CD4-positive, alpha-beta T cell treated with Interleukin-12 subunit alpha and Interleukin-12 subunit beta, for 1 hour (primary cell): ENCODE measurements at places on chromosomes 2 and 18.

DNA sequence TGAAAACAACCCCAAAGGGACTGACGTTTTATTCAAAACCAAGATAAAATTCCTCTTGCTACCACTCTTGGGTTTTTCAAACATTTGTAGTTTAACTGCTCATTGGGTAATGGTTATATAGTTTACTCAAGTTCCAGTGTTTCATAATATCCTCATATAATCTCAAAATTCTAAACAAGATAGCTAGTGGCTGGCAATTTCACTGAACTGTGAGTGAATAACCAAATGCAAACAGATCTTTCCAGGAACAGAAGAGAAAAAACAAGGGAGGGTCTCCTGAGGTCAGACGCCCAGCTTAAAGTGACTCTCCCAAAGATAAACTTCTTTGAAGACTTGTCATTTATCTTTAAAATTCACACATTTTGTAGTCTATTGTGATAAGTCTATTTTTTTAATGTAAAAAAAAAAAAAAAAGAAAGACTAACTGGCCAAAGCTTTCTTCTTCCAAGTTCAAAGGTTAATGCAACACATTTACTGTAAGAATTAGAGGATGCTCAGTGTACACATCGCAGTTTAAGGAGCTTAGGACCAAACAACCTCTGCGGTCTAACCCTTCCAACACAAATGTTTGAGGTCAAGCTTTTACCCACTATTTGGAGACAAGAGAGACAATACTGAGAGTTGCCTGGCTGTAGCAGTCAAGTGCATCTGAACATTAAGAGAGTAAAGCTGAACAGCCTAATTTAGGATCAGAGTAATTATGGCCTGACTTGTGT is 26.6 kb downstream of the LPIN2 start:
- DNase-seq = no peak

DNA sequence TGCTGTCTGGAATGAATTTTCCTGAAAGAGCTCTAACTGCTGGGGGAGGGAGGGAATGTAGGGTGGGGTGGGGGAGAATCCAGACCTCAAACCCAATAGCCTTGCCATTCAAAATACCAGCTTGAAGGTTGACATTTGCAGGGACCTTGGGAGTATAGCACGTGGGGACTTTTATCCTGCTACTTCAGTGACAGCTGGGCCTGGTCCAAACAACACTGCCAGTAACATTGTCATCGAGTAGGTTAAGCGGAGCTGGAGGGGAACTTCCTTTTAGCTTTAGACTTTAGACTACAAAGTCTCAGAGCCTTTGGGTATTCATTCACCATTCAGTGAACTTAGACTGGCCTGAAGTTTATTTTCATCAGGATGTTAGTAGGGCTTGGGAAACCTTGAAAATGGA is 248.7 kb downstream of the MEIS1 start:
- no peak for DNase-seq

DNA sequence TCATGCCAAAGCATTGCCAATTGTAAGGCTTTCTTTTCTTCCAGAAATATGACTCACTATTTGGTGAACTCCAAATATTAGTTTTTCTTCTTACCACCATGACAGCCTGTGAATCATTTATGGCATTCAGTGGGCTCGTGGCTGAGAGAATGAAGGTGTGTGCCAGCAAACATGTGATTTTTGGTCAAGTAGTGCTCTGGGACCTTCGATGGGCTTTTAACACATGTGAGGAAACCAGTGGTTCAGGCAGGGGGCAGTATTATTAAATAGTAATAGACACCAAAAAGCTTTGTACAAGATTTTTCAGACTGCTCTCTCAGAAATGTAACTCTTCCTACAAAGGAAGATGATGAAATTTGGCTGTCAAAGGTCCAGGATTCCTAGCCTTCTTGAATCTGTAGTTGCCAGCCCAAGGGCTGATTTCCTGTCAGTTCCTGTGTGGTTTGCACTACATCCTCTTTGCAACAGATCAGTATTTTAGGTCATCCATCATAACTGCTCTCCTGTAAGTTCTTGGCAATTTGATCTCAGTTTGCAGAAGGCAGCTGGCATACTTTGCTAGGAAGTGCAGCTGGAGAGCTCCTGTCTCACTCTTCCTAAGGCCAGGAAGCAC is 64.3 kb downstream of the BABAM2 start:
- peak; percentile 37 for DNase-seq

DNA sequence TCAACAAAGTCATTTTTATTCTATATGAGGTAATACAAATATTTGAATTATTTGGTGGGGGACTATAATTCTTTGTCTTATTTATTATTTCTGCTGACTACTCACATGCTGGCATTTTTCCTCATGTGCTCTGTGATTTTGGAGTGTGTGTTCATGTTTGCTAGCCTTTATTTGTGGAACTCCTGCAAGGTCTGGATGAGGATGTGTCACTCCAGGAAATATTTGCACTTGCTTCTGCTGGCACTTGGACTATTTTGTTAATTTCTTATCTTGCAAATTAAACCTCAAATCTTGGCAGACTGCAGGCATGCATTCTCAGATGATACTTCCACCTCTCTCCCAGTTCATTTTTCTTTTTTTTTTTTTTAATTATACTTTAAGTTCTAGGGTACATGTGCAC is 34.1 kb downstream of the POLI start:
- DNase-seq = no peak

DNA sequence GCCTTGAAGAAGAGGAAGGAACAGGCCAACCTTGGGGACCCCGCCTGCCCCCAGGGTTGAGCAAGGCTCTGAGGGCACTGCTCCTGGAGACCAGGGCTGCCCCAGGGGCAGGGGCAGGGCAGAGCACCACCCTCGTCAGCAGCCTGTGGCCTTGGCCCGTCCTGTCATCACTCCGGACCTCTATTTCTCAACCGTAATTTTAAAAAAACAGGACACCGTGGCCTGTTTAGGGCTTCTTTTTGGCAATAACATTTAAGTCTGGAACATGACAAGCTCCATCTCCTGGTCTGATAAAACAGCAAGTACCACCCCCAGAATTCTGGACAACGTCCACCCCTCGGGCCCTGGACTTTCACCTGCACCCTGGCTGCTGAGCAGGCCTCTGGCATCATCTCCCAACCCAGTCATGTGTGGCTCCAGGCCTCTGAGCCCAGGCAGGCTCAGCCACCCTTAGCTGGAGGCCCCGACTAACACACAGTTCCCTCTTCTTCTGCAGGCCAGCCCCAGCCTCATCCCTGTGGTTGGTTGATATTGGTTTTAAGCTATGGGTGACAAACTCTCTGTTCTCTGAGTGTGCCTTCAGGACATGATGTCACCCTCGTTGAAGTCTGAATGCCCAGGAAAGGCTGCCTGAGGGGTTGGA is 22.6 kb upstream of the ID2 start:
- DNase-seq = no peak

DNA sequence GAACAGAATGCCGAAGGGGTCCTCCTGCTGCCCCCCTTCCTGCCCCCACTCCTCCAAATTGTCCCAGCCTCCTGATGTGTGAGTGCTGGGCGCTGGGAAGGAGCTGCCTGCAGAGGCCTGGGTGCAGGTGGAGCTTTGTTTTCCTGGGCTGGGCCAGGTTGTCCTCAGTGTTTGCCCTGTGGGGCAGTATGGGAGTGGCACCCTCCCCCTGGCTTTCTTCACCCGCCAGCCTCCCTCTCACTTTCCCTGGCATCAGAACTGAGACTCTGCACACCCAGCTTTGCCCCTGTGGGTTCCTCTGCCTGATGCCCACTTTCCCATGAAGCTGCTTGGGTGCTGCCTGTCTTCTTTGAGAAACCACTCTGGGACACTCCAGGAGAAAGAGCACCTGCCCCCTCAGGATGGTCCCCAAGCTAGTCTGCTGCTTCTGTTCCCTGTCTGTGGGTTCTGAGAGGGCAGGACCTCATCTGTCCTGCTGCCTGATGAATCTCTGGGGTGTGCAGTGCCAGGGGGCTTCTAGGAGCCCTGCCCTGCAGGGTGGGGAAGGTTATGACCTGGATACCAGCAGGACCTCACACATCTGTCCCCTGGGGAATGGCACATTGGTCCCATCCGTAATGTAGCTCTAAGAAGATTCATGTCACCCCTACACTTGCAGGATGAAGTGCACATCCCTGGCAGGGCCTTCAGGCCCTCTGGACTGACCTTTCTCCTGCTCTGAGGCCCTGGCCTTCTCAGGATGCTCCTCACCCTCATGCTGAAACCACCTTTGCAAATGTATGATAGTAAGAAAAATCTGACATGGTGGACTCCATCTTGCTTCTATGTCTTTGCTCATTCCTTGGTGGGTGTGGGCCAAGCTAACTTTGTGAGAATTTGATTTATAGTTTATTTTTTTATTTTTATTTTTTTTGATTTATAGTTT is 146.8 kb upstream of the HS6ST1 start:
- no peak for DNase-seq

DNA sequence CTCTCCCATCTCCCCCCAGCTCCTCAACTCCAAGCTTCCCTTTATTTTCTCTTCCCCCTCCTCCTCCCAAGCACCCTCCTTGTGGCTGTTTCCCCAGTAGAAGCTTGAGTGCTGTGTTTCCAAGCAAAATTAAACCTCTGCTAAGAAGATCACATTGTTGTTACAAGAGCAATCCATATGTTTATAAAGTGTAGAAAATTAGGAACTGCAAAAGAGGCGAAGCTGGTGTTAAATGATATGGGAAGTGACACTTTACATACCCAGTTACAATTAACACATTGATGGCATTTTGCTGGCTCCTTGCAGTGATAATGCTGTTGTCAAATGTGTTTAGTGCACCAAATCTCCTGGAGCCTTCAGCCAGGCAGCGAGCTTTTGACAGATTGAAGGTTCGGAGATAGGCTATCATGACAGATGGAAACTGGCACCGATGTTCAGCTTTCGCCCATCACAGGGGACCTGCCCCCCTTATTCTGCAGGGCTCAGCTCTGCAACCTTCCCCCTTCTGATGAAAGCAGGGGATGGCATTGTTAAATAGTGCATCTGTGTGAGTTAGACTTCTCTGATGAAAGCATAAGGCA is 259.8 kb upstream of the ATP5MC3 start:
- DNase-seq = no peak

DNA sequence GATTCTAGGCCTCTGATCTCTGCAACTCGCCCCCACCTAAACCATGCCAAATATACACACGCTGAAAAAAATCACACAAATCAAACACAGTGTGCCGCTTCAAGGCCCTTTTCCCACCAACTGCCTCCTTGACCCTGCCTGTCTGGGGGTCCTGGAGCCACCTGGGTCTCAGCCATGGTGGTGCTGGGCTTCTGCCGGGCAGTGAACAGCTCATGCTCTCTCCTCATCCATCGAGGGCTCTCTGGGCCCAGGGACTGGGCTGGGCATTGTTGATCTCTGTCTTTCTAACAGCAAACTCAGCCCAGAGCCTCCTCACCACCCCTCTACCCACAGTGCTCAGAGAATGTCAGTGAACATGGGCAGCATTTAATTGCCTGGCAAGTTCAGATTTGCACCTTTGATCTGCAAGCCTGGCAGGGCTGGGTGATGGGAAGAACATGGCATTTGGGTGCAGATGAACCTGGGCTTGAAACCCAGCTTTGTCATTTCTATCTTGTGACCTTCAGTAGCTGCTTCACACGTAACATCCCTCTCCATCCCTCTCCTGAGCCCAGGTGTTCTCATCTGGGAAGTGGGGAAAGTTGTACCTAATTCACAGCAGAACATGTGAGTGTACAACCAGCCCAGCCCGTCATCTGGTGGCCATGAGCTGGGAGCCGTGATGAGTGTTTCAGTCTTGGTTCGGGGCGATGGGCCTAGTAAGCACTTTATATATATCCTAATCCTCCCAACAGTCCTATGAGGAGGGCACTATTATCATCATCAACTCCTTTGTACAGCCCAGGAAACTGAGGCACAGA is 46.1 kb downstream of the SDC1 start:
- no peak for DNase-seq

DNA sequence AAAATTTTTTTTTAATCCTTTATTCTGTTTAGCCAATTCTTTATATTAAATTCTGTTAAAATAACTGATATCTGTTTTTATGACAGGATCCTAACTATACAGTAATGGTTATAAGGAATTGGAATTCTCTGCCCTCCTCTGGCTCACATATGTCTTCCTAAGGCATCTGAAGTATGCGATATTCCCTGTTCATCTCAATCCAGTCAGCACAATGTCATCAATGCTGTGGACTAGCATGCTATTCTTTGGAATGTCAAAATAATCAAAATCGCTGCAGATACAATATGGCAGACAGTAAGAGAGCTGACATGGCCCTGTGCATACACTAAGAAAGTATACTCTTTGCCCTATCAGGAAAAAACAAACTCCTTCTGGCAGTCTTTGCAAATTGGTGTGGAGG is 107.6 kb downstream of the AP1S3 start:
- no peak for DNase-seq

DNA sequence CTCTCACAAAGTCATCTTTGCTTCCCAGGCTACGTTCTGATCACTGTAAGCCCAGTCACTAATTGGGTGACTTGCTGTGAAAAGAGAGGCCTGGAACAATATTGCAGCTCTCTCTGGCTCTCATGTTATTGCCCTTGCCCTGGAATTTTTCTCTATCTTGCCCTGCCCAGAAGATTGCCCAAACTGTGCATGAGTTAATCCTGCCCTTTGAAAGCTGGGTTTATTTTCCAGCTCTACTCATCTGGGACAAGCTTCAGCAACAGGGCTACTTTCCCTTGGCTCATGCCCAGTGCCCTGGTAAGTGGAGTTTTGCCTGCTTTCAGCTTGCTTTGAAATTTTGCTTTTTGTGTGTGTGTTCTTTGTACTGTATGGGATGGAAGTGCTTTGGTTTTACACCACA is 6.9 kb upstream of the EHBP1 start:
- DNase-seq = no peak

- DNase-seq = no peak
Observed at GRCh38 chr2:128778843-128779242, 460.2 kb upstream of the HS6ST1 start.
